ENCODE measurements at places on chromosomes 5 and 9. TPM values are rescaled to one million over a fixed set of nuclear protein-coding genes. Genes with fewer than 3 reads are reported as not detected.

DNA sequence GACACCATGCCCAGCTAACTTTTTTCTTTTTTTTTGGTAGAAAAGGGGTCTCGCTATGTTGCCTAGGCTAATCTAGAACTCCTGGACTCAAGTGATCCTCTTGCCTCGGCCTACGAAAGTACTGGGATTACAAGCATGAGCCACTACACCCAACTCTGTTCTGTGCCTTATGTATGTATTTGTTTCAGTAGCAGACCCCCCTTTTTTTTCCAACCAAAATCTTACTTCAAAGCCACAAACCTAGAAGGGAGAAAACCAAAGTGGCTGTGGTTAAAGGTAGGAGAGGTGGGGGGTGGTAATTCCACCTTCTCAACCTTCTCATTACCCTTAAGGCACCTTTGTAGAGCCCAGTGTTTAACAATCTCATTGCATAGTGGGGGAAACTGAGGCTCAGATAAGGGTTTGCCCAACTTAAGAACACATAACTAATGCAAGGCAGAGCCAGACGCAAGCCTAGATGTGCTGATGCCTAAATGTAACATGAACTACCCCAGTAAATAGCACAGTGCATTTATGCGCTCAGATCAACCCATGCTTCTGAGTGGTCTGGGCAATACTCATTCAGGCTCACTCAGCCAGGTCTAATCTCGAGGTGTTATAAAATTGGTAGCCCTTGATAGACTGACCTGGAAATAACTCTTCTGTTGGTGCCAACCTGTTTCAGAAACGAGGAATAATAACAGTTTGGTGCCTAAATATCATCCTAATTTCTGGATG is 33.0 kb downstream of the ITK start:
- DNase-seq = no peak

GRCh38 chr5:149069711-149070110 is 6.8 kb upstream of the SH3TC2 start:
- DNase-seq = no peak

GRCh38 chr5:73322437-73323076 is 126.0 kb downstream of the FOXD1 start:
- no peak for DNase-seq

- DNase-seq = no peak
These were observed 31.8 kb downstream of the MEGF10 start for GRCh38 chr5:127322403-127322802.

DNA sequence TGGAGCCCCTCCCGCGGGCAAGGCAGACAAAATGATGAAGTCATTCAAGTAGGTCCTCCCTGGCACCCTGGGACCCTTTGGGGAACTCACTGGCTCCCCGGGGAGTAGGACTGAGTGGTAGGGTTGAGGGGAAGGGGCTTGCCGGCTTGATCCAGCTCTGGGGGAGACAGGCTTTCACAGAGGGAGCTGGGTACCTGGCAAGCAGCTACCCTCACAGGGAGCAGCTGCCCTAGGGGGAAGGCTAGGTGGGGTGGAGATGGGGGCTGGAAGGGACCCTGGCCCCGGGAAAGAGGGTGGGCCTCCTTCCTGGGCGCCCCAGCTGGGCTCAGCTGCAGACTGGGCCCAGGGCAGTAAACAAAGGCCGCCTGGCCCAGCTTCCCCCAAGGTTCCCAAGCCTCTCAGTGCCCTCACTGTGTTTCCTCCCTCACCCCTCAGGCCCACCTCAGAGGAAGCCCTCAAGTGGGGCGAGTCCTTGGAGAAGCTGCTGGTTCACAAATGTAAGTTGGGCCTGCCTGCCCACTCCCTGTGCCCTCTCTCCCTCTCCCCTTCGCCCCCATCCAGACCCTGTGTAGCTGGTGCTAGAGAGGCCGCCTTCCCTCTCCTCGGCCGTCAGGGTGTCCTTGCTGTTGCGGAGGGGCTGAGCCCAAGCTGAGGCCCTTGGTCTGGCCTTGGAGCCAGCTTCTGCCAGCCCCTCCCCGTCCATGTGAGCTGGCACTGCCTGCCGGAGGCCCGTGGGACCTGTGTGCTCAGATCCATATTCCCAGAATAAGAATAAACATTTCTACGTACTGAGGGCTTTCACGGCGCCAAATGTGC is 131.2 kb downstream of the RGS3 start:
- no peak for DNase-seq

DNA sequence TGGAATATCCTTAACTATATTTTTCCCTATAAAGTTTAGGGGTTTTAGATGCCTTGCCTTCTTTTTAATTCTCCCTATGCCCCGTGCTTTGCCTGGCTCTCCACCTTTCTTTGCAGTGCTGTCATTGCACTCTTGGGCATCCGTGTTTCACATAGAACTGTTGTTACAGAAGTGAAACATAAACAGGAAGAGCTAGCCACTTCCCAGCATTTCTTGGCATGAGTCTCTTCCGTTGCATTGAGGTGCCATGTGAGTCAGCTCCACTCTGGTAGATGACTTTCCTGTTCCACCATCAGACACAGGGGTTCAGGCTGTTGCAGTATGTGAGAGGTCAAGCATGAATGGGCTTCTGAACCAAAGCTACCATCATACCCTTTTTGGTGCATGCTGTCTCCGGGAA is 73.4 kb downstream of the ANGPTL2 start:
- DNase-seq = peak; percentile 69

DNA sequence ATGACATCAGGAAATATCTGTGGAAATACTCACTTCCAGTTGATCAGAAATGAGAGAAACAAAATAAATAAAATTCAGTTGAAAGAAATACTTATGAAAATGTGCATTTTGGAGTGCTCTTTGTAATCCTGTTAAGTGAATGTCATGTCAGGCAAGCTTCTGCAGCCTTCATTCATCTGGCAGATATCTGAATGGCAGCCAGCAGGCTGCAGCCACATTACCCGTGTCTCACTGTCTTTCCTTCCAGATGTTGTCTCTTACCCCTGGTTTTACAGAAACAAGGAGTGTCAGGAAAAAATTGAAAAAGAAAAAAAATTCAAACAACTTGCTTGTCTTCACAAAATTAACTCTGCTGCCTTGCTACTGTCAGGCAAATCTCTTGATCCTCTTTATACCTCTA is 445.0 kb upstream of the RIOK2 start:
- no peak for DNase-seq

DNA sequence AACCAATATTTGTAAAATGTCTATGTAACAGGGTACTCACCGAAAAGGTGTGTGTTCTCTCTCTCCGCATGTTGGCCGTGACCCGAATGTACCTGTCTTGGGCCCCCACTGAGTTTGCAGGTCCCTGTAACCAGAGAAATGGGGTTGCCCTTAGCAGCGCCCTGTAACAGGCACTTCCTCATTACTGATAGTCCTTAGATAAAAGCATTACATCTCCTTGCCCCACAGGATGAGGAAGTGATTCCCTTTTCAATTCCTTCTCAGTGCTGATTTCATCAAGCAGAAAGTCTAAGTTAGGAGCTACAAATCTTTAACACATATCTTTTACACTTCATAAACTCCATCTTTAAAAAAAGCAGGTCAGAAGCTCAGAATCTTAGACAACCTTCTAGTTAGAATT is 15.2 kb upstream of the HMHB1 start:
- DNase-seq = no peak

DNA sequence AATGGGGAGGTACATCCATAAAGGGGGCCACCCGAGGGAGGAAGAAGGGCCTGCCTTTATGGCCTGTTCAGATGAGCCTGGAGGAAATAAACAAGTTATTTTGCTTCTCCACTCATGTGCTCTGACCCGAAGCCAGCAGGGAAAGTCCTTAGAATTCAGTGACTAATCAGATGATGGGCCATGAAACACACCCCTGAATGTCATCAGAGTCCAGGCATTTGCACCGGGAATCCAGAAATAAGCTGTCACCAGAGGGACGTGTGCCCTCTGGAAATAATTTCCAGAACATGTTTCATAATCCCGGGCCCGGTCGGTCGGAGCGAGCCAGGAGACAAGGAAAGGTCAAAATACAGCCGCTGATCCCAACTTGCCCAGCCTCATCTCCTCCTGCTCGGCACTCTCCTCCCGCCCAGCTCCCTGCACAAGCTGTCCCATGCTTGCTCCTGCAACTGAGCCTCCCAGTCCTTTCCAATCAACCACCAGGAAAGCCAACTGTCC is 73.6 kb upstream of the ZNF622 start:
- DNase-seq = no peak

DNA sequence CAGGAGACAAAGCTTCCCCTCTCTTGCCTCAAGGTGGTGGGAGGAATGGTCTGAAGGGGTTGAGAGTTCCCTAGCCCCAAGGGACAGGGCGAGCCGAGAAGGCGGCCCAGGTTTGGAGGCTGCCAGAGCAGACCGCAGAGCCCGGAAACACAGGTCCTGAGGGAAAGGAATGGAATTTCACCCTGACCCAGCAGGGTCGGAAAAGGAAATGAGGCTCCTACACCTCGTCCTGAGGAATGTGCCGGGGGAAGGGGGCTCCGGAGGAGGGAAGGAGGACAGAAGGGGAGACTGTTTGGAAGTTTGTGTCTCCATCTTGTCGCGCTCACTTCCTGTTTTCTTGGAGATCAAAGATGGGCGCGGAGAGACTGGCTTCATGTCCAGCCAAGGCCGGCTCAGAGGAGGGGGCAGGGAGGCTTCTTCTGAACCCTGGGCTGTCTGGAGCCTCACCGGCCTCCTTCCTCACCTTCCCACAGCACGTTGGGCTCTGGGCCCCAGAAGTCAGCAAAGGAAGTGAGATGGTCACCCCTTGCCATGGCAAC is 9.6 kb downstream of the ENG start:
- no peak for DNase-seq

Gene BTNL8
- not detected for total RNA-seq

Gene PCDHGB4
- total RNA-seq = 0.08 TPM

Gene PCDHGC3
- total RNA-seq = 20.5 TPM

Gene ANKRD18B
- total RNA-seq = not detected

Gene MLANA
- not detected for total RNA-seq

Gene GRAMD2B
- 8.2 TPM for total RNA-seq

Gene CETN3
- total RNA-seq = 29.5 TPM

All from GM12878 (cell line).